ENCODE measurements at places on chromosomes 16 and 17.

DNA sequence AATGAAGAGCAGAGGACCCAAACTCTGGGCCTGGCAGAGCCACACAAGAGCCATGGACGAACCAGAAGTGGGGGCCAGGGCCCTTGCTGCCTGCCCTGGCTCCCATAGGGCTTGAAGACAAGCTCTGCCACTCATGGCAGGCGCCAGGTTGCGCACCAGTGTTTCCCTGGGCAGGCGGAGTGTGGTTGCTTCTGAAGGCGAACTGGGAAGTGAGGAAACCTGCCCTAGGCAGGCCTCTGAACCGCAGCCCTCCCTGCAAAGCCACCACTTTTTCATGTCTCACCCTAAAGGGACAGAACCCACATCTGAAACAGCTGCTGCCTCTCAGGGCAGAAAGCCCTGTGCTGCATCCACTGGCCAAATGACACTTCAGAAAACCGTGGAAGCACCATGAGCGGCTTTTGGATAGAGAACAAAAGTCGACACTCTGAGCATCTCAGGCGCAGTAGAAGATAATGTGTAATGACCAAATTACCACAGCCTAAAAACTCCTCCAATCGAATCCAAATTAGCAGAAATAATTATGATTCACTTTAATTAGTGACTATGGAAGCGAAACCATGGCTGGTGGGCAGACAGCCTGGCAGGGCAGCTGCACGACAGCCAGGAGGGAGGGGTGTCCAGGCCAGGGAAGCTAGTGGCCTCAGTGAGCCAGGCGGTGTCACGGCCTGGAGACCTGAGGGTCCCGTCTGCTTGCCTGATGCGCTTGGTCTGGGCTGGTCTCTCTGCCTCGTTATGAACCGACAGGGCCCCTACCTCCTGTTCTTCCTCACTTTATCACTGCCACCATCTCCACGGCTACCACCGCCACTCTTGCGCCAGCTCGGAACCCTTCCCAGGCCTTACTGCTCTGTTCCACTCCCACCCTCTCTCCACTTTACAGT, 59.1 kb downstream of the PRMT7 start:
- DNase-seq = no peak

DNA sequence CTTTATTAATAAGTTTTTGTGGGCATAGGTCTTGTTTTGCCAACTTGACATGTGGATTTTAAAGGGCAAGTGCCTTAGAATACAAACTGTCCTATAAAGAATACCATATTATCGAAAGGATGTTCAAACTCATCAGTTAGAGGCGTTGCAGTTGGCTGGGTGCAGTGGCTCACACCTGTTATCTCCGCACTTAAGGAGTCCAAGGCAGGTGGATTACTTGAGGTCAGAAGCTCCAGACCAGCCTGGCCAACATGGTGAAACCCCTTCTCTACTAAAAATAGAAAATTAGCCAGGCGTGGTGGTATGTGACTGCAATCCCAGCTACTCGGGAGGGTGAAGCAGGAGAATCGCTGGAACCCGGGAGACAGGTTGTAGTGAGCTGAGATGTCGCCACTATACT, 472.0 kb downstream of the WWOX start:
- DNase-seq = no peak

GRCh38 chr17:57447357-57447989, 191.2 kb downstream of the MSI2 start:
- no peak for DNase-seq

GRCh38 chr17:10727192-10727591, 2.6 kb downstream of the TMEM220 start:
- no peak for DNase-seq

DNA sequence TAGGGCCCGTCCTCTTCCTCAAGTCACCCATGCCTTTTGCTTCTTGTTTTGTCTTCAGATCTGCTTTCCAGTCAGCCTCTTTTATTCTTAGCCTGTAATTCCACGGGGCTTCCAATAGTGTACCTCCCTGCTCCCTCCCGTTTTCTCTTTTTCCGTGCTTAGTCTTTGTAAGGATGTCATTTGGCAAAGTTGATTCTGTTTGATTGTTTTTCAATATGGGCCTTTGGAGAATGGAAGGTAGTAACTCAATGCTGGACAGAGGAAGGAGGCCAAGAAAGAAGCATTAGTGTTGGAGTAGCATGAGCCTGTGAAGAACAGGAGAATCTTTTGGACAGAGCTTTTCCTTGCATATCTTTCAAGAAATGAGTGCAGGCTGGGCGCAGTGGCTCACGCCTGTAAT, 6.5 kb downstream of the WWP2 start:
- DNase-seq = no peak

DNA sequence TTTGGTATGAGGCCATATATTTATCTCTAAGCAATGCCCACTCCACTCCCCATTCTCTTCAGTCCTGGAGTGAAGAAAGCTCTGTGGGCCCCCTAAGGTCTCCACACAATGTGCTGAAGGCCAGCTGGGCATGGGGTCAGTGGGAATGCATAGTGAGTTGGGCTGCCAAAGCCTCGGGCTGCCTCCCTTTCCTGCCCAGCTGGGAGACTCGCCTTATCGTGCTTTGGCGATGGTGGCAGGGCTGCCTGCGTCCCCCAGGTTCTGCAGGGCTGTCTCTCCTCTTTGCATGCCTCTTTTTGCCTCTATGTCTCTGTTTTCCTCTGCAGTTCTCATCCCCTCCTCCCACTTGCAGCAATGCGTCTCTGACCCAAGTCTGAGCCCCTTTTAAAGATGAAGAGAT, 116.5 kb downstream of the CYLD start:
- DNase-seq = no peak

DNA sequence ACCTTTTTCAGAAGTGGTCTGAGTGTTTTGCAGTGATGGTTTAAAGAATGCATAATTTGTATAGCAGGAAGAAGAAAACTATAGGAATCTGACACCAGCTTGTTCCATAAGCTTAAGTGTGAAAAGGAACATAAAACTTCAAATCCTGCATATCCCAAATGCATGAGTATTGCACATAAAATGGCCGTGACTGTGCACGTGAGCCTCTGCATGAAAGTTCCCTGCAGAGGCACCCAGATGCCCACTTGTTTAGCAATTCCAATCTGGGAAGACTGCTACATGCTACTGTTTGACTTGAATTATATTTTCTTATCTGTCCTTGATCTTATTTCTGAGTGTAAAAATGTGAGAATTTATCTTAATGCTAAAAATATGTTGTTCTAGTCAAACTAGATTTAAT, 21.5 kb downstream of the MARCHF10 start:
- DNase-seq = no peak

- no peak for DNase-seq
Observed at GRCh38 chr17:82031885-82032627, 578 bp downstream of the RAC3 start.

Measured in amniotic stem cell (primary cell).